ENCODE measurements at places on chromosomes 12 and 14.

DNA sequence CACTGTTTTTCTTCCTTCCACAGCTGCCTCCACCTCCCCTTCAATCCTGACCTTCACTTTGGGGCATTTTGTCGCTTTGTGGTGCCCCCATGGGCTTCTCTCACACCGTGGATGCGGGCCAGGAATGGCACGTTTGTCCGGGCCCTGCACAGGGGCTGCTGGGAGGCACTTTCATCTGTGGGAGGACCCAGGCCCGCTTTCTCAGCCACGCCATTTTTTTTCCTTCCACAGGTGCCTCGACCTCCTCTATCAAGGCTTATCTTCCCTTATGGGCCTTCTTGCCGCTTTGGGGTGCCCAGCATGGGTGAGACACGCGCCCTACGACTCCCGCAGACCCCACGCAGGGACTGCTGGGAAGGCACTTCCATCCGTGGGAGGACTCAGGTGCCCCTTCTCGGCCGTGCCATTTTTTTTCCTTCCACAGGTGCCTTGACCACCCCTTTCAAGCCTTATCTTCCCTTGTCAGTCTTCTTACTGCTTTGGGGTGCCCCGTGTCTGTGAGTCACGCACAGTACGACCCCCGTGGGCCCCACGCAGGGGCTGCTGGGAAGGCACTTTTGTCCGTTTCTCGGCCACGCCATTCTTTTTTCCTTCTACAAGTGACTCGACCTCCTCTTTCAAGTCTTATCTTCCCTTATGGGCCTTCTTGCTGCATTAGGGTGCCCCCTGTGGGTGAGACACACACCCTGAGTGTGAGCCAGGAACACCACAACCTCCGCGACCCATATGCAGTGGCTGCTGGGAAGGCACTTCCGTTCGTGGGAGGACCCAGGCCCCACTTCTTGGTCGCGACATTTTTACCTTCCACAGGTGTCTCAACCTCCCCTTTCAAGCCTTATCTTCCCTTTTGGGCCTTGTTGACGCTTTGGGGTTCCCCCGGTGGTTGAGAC is 270.7 kb downstream of the ALG10 start:
- no peak for DNase-seq

DNA sequence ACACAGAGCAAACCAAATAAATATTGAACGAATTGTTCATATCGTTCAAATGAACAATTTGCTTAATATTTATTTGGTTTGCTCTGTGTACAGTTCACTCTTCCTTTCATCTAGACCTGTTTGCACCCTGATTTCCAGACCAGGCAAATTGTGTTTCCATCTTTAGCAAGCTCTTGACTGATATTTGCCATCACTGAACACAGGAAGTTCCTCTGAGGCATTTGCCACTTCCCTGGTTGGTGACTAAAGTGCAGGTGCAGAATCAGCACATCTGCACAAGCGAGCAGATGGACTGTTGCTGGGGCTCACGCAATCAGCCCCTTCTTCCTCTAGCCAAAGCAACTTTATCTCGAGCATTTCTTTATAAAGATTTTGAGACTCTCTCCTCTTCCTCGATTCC is 112.9 kb downstream of the DAAM1 start:
- DNase-seq, result peak; percentile 21

DNA sequence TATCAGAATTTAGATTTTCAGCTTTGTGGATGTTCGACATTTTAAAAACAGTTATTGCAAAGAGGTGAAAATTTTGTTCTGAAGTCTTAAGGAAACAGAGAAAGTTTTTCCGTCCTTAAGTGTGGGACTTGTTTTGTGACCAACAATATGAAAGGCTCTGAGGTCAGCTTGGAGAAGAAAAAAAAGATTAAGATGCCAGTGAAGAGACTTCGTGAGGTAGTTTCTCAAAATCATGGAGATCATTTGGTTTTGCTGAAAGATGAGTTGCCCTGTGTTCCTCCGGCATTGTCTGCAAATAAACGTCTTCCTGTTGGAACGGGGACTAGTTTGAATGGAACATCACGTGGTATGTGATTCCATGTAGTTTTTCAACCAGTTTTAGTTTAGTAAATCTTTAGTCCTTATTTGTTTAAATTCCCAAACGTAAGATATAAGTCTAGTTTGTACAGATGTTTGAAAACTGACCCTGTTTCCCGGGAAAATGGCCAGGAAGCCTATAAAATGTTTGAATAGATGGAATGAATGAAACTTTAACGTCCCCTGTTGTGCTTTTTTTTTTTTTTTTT is 682 bp downstream of the KIAA0586 start:
- no peak for DNase-seq

DNA sequence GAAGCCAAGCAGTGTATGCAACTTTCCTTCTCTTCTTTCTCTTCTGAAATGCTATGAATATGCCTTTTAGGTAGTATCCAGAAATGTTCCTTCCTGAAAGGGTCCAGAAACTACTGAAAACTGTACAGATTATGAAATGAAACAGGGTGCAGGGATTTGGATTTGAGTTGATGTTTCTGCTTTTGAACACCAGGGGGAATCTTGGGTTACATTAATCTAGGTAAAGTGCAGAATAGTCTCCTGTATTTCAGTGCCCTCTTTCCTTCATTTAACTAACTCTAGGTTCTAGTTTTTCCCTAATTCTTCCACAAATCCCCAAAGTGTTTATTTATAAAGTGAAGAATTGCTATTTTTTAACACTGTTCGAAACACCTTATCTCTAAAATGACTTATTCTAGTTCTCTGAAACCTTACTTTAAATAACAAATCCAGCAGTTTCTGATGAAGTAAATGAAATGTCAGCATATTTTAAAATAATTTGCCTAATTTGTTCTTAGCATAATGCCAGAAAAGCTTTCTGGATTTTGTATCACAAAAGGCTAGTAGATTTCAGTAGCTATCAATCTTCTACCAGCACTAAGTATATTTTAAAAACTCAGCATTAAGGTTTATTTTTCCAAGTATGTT is 111.9 kb downstream of the LRRK2 start:
- peak; percentile 3 for DNase-seq

- no peak for DNase-seq
Measured at GRCh38 chr14:100049220-100049619, 16.0 kb upstream of the EVL start.

DNA sequence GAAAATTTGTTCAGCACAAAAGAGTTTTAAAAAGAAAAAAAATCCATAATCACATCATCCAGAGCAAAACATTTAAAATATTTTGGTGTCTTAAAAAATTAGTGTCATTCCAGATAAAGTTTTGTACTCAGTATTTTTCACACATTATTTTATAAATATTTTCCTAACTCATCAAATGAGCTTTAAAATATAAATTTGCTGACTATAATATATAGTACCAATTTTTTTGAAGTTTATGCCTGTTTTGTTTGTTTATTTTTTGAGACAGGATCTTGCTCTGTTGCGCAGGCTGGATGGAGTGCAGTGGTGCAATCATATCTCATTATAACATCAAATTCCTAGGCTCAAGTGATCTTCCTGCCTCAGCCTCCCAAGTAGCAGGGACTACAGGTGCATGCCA is 164.1 kb downstream of the SLC41A2 start:
- no peak for DNase-seq

DNA sequence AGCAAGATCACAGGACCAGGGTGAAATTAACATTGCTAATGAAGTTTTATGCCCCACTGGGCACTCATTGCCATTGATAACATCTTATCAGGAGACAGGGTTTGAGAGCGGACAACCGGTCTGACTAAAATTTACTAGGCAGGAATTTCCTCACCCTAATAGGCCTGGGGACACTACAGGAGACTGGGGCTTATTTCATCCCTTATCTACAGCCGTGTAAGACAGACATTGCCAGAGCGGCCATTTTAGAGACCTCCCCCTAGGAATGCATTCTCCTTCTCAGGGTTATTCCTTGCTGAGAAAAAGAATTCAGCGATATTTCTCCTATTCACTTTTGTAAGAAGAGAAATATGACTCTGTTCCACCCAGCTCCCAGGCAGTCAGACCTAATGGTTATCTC is 8.3 kb downstream of the OR4K17 start:
- no peak for DNase-seq

GRCh38 chr12:2287589-2287988 is 234.8 kb downstream of the CACNA1C start:
- DNase-seq, result no peak

- DNase-seq, result no peak
Measured at GRCh38 chr12:101920906-101921305, 43.5 kb downstream of the DRAM1 start.

DNA sequence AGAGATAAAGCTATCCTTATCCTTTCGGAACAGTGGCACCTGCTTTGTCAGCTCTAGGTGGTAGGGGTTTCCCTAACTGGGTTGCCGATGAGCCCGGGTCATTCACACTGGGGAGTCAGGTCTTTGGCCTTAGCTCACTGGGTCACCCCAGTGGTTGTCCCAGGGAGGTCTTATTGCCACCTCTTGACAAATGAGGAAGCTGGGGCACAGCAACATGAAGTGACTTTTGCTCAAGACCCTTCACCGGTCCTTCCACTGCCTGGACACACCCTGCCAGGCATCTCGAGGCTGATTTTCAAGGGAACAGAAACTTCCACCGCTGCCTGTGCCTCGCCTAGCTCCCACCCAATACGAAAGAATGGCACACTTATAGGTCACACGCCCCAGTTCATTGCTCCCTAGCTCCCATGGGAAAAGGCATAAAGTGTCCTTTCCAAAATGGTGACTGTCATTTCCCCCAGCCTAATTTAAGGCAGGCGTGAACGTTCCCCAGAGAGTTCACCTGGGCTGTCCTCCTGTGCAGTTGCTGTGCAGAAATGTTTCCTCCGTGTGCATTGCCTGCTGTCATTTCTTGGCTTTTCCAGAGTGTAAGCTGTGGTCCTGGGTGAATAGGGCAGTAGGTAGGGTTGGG is 156.1 kb upstream of the CCND2 start:
- DNase-seq, result no peak

DNA sequence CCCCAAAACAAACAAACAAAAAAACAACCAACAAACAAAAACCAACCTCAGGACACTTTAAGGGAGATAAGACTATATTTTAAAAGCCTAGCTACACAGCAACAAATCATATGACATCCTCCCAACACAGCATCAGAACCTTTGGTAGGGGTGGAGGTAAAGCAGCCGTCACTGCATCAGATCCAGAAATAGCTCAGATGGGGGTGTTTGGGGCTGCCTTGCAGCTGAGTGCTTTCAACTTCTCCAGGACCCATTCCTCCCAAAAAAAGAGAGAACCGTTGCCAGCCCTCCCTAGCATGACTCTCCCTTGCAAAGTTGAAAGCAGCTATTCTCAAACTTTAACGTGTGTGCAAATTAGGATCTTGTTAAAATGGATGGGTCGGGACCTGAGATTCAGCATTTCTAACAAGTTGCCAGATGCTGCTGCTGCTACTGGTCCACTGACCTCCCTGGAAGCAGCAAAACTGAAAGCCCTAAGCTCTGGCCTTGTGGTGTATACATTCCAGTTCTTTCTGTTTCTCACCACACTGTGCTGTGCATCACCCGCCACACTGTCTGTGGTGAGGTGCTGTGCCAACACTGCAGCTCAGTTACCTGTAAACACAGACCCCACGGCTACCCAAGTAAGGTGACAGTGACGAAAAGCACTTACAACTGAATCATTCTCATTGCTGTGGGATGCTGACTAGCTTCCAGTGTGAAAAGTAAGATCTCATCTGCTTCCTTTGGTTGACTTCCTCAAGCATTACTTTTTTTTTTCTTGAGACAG is 54.0 kb downstream of the SLC38A1 start:
- no peak for DNase-seq

DNA sequence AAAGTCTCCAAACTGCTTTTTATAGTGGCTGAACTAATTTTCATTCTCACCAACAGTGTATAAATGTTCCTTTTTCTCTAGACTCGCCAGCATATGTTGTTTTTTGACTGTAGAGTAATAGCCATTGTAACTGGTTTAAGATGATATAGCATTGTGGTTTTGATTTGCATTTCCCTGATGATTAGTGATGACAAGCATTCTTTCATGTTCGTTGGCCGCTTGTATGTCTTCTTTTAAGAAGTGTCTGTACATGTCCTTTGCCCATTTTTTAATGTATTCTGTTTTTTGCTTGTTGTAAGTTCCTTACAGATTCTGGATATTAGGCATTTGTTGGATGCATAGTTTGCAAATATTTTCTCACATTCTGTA is 404.9 kb downstream of the FLRT2 start:
- no peak for DNase-seq

GRCh38 chr12:44397631-44398030 is 478.5 kb downstream of the NELL2 start:
- DNase-seq, result no peak

- no peak for DNase-seq
Measured at GRCh38 chr14:93045965-93046704, 69.6 kb downstream of the ITPK1 start.

- DNase-seq, result no peak
Measured at GRCh38 chr12:93109551-93110203, 180.6 kb upstream of the EEA1 start.

DNA sequence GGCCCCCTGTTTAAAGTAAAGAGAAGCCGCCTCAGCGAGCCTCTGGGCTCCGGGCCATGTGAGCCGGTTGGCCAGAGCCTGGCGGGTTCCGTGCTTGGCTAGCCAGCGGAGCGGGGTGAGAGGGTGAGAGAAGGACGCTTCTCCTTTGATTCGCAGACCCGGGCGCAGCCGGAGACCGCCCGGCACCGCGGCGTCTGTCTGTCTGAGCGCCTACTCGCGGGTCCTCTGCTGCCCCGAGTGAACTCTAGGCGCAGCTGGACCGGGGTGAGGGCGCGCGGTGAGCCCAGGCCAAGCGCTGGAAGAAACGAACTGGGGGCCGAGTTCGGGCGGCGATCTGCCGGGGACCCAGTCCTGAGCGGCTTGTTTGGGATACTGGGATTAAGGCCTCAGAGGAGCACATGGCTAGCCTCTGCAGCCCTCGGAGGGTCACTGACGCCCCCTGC is 41.4 kb upstream of the TBX5 start:
- no peak for DNase-seq

GRCh38 chr12:131511803-131512561 is 198.9 kb upstream of the SFSWAP start:
- no peak for DNase-seq

DNA sequence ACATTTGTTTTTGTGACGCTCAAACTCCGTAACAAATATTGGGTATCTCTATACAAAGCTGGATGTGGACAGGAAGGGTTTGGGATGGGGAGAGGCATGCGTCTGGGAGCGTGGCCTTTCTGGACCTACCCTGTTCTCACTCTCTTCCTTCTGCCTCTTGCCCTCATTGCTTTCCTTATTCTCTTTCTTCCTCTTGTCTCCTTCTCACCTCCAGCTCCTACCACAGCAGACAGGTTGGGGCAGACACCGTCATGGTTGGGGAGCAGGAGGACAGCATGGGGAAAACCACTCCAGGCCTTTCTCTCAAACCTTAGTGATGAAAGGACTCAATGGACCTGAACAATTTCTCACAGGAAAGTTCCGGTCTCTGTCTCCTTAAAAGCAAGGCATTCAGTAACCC is 465.3 kb downstream of the RAD51B start:
- DNase-seq, result no peak

- DNase-seq, result no peak
Measured at GRCh38 chr12:104956870-104957718, 996 bp downstream of the SLC41A2 start.

All from GM12891 (cell line).